ENCODE measurements at places on chromosomes 12 and 14.

GRCh38 chr12:119432949-119433348 is 98.4 kb downstream of the CCDC60 start:
- no peak for DNase-seq

GRCh38 chr12:1797011-1797901 is 23.1 kb upstream of the LRTM2 start:
- DNase-seq = peak; percentile 54

DNA sequence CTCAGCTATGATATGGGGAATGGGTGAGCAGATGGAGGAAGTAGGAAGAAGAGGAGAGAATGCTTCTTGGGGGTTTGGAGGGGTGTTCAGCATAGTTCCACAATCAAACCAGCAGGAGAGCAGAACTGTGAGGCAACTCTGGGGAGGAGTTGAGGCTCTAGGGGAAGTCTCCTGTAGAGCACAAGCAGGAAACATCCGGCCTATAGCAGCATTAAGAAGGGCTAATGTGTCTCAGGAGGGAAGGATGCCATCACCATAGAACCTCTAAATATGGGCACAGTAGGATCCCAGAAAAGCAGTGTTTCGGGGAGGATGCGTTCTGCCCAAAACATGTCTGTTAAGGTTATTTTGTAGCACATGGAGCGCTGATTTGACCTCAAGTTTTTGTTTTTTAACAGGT is 8.4 kb upstream of the SALL2 start:
- no peak for DNase-seq

GRCh38 chr12:10409392-10409791 is at the start of gene KLRC4:
Gene KLRC4 (minus strand): TSS chr12:10409757. CDS start chr12:10409575, 182 bp downstream.
- no peak for DNase-seq

- no peak for DNase-seq
These were observed 137.2 kb upstream of the NCOR2 start for GRCh38 chr12:124704619-124705018.

DNA sequence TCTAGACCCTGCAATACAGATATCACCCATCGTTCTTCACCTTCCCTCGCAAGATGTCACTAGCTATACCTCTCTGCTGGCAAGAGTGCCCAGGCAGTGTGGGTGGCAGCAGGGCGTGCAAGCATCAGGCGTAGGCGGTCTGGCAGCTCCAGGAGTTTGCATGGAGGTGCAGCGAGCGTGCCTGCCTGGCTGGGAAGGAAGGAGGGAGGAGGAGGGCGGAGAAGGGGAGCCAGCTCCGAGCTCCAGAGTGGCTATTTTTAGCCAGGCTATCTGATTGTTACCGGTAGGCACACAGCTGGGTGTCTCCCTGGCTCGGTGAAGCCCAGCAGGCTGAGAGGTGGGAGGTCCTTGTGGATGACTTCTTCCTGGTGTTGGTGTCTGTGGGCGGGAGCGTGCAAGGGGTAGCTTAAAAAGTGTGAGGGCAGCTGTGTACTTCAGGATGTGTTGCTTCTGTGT is 6.2 kb downstream of the FOXJ2 start:
- DNase-seq = no peak
